ENCODE measurements at places on chromosomes 2 and 18.

- no peak for DNase-seq
Measured at GRCh38 chr2:170456914-170457313, 258.2 kb upstream of the SP5 start.

DNA sequence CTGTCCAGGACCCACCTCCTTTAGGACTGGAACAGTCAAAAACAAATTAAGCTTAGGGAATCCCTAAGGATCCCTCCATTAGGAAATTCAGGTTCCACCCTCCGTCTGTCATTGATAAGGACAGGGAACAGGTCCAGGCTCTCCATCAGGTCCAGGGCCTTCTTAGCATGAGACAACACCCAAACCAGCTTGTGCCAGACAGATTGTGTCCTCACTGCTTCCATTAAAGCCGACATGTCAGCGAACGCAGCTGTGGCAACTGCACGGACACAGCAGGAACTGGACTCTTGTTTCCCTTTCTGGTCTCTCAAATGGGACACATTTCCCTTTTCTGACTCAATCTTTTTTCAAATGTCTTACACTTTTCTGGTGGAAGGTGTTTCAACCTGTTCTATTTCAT is 81.4 kb downstream of the BCL11A start:
- no peak for DNase-seq

- DNase-seq = no peak
Measured at GRCh38 chr18:37407571-37407970, 158.0 kb downstream of the CELF4 start.

DNA sequence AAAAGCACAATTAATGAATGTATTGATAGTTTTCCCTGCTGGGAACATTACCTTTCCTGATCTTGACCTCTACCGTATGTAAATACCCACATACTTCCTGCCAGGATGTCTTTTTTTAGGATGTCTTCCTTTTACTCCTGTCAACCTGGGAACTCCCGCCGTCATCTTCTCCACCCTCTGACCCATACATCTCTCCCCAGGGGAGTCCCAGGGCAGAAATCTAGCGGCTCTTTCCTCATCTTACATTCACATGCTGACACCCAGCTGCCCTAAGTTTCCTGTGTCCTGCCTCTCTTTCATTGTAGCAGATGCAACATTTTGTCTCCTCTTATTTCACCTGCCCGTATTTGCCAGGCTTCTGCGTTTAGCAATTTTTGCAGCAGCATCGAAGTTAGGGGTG is 107.8 kb downstream of the CRIM1 start:
- DNase-seq = no peak
